ENCODE measurements at places on chromosomes 2 and 18. TPM values are rescaled to one million over a fixed set of nuclear protein-coding genes. Genes with fewer than 3 reads are reported as not detected.
A peak's percentile ranks its signal among the peaks of the same experiment; 100 is the strongest.

The PAIP2B gene
- total RNA-seq = 5.3 TPM

The CXCR1 gene
- not detected for total RNA-seq

The MAP3K19 gene
- total RNA-seq = not detected

The IL1F10 gene
- not detected for total RNA-seq

The SPR gene
- 1.9 TPM for total RNA-seq

DNA sequence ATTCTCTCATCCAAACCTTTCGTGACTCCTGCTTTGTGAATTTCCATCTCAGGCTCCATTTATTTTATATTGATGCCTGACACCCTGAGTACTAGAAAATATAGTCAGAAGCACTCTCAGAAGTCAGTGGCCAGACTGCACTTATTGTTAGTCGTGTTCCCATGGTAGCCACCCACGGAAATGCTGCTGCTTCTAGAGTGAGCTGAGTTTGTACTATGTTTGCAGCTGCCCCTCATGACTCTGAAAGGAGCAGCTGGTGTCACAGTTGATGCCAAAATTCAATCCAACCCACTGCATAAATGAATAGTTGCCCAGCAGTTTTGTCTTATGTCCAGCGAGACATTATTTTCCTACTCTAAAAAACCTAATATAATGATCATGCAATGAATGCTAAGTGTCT, 265.2 kb upstream of the SPHKAP start:
- H3K4me1 ChIP-seq = no peaks in the 10 kb centered on the region
- H3K4me3 ChIP-seq = no peak overlapping the region
- no peaks in the 10 kb centered on the region for H3K27me3 ChIP-seq
- no peak for DNase-seq
- no peak overlapping the region for H3K27ac ChIP-seq

GRCh38 chr2:221680548-221680947, 108.4 kb upstream of the EPHA4 start:
- DNase-seq = no peak
- H3K4me3 ChIP-seq = no peak overlapping the region
- no peak overlapping the region for H3K27ac ChIP-seq
- no peaks in the 10 kb centered on the region for H3K36me3 ChIP-seq
- peaks cover 5% of the 10 kb centered on the region for H3K27me3 ChIP-seq

- H3K36me3 ChIP-seq = no peaks in the 10 kb centered on the region
- DNase-seq = no peak
- H3K27me3 ChIP-seq = no peaks in the 10 kb centered on the region
- no peak overlapping the region for H3K27ac ChIP-seq
- H3K4me3 ChIP-seq = no peak overlapping the region
These were observed 161.6 kb downstream of the NEDD4L start for GRCh38 chr18:58205443-58206160.

- DNase-seq = peak; percentile 19
- H3K27me3 ChIP-seq = no peaks in the 10 kb centered on the region
- H3K27ac ChIP-seq = peak overlapping the region; percentile 23
- peaks cover 19% of the 10 kb centered on the region for H3K4me1 ChIP-seq
These were observed 13.3 kb upstream of the RAB17 start for GRCh38 chr2:237603718-237604362.

DNA sequence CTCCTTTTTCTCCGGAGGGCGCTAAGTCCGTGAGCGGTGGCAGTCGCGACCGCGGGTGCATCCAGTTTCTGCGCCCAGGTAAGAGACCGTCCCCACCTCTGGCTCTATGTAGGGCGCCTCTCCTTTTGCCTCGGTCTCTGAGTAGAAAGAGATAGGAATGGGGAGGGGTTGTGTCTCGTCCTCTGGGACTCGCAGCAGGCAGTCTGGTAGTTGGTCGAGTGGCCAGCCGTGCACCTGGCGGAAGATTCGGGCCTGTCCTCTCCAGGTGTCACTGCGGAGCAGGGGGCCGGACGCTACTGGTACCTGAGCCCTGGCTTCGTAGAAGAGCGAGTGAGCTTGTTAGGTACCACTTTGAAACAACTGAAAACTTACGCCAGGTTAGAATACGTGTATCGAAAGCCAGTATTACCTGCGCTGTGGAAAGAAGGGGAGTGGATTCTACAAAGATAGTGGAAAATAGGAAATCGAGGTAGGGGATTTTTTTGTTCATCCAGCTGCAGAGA, 403 bp downstream of the MAP2 start:
- no peaks in the 10 kb centered on the region for H3K36me3 ChIP-seq
- H3K4me1 ChIP-seq = peaks cover 19% of the 10 kb centered on the region
- H3K27ac ChIP-seq = no peak overlapping the region
- peaks cover 33% of the 10 kb centered on the region for H3K27me3 ChIP-seq
- peak overlapping the region; percentile 81 for H3K4me3 ChIP-seq

DNA sequence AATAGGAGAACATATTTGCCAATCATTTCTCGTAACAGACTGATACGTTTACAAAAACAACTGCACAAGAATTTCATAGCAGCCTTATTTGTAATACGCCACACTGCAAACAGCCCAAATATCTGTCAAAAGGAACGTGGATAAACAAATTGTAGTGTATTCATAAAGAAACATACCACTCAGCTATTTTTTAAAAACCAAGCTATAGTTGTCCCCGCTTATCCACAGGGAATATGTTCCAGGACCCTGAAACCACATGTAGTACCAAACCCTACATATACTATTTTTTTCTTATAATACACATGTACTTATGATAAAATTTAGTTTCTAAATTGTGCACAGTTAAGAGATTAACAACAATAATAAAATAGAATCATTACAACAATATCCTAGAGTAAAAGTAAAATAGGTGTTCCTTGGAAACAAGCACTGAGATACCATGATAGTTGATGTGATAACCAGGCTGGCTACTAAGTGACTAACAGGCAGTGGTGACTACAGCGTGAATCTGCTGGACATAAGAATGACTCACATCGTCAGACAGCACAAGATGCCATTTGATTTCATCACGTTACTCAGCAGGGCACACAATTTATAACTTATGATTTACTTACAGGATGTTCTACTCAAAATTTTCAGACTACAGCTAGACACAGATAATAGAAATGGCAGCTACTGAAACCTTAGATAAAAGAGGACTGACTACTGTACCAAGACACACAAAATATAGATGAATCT, 367.4 kb downstream of the NCKAP5 start:
- H3K27me3 ChIP-seq = no peaks in the 10 kb centered on the region
- no peak overlapping the region for H3K27ac ChIP-seq
- no peaks in the 10 kb centered on the region for H3K4me1 ChIP-seq
- H3K4me3 ChIP-seq = no peak overlapping the region
- DNase-seq = no peak
- no peaks in the 10 kb centered on the region for H3K36me3 ChIP-seq

DNA sequence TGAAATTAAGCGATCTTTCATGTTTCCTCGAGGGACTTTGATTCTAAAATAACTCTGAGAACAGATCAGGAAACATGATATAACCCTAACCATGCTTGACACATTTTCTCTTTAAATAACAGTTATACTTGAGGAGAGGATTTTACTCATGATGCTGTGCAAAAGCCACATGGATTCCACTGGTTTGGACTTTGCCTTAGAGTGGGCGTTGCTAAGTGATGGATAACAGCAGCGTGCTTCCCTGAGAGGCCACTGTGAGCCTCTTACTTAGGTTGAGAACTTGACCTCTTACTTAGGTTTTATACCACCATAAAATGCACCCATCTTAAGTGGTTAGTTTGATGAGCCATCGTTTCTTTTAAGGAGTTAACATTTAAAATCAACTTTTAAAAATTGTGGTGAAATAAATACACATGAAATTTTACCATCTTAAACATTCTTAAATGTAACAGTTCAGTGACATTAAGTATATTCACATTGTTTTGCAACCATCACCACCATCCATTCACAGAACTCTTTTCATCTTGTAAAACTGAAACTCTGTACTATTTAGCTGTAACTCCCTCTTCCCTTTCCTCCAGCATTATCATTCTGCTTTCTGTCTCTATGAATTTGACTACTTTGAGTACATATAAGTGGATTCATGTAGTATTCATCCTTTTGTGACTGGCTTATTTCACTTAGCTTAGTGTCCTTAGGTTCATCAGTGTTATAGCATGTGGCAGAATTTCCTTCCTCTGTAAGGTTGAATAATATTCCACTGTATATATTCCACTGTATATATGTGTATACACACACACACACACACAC, 22.6 kb downstream of the ANXA4 start:
- peaks cover 35% of the 10 kb centered on the region for H3K4me1 ChIP-seq
- no peaks in the 10 kb centered on the region for H3K36me3 ChIP-seq
- H3K27ac ChIP-seq = peak overlapping the region; percentile 14
- H3K27me3 ChIP-seq = no peaks in the 10 kb centered on the region
- H3K4me3 ChIP-seq = peak overlapping the region; percentile 34
- DNase-seq = no peak

DNA sequence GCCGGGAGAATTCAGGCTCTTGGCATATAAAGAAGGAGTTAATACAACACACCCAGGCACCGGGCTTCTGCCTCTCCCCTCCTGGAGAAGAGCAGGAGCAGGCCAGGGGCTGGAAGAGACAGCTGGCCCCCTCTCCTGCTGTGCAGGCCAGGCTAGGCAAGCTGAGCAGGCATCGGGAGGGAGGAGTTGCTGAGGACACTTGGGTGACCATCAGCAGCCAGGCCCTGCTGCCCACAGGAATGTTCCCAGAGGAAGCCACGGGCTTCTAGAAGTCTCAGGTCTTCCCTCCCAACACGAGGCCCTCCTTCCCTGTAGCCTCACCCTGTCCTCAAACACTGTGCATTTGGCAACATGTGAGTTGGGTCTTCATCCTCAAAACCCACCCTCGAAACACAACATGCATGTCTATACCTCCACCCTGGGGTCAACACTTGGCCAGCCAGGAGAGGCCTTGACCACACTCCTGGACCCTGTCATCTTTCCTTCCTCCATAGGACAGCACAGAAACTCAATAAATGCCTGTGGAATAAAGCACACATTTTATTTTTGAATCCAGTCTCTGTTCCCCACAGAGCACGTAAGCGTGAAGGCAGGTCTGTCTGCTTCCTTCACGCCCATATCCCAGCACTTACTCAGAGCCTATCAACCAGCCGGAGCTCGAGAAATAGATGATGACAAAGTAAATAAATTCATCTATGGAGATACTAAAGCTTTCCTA, 433.8 kb upstream of the ID2 start:
- H3K4me1 ChIP-seq = peaks cover 6% of the 10 kb centered on the region
- H3K27ac ChIP-seq = no peak overlapping the region
- H3K36me3 ChIP-seq = peaks cover 17% of the 10 kb centered on the region
- DNase-seq = no peak

GRCh38 chr2:164850235-164850634, 8.6 kb upstream of the COBLL1 start:
- no peak for DNase-seq
- H3K4me1 ChIP-seq = no peaks in the 10 kb centered on the region
- H3K36me3 ChIP-seq = no peaks in the 10 kb centered on the region
- no peak overlapping the region for H3K4me3 ChIP-seq
- no peak overlapping the region for H3K27ac ChIP-seq
